ENCODE measurements at places on chromosomes 1 and 21. TPM values are rescaled to one million over a fixed set of nuclear protein-coding genes. Genes with fewer than 3 reads are reported as not detected.

The PKLR gene
- total RNA-seq, result not detected

The HES3 gene
- not detected for total RNA-seq

The LEFTY1 gene
- total RNA-seq, result not detected

The GBP6 gene
- not detected for total RNA-seq

The PIGV gene
- 7.7 TPM for total RNA-seq

The ZBTB8OS gene
- total RNA-seq, result 28.7 TPM

The AK5 gene
- total RNA-seq, result 8.5 TPM

The PPP1R12B gene
- 5.1 TPM for total RNA-seq

The CFHR4 gene
- not detected for total RNA-seq

The DRAM2 gene
- total RNA-seq, result 31.5 TPM

The YBX1 gene
- total RNA-seq, result 514 TPM

The ROR1 gene
- 93.1 TPM for total RNA-seq

The ZBTB8A gene
- total RNA-seq, result 3.1 TPM

The ORC1 gene
- total RNA-seq, result 0.35 TPM

The SEC16B gene
- total RNA-seq, result 1.5 TPM

The IBA57 gene
- 2.2 TPM for total RNA-seq

The CNKSR1 gene
- total RNA-seq, result 1.8 TPM

The OR2M3 gene
- total RNA-seq, result not detected
